Posterior vena cava (tissue), 2 donors: ENCODE measurements at places on chromosomes 1 and 21. TPM values are rescaled to one million over a fixed set of nuclear protein-coding genes. Genes with fewer than 3 reads are reported as not detected.

Gene NCMAP
- total RNA-seq: not detected

Gene SLAMF8
- 10.5 TPM for total RNA-seq

Gene PPFIA4
- 2.0 TPM for total RNA-seq

Gene CYP4Z1
- total RNA-seq: 1.5 TPM

Gene PRKCZ
- total RNA-seq: 3.0 TPM

Gene DHX9
- 106 TPM for total RNA-seq

Gene CHIA
- total RNA-seq: not detected

Gene SASS6
- total RNA-seq: 2.3 TPM

GRCh38 chr1:3779265-3779911 lies 6.8 kb downstream of the SMIM1 start:
- no peak for DNase-seq

DNA sequence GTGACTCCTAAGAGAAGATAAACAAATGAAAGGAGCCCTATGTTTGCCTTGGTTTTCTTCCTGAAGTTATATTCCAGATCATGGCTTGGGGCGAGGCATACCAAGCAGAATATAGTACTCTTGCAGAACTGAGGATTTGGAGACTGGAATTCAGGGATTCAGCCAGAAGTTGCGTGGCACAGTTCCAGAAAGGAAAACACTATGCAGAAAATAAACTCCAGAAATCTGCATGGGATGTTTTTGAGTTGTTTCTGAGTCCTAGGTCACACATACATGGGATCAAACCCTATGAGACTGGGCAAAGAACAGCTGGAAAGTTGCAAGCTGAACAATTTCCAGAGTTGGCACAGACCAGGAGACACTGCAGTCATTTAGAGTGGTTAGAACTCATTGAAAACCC lies 42.9 kb upstream of the IFFO2 start:
- no peak for DNase-seq

DNA sequence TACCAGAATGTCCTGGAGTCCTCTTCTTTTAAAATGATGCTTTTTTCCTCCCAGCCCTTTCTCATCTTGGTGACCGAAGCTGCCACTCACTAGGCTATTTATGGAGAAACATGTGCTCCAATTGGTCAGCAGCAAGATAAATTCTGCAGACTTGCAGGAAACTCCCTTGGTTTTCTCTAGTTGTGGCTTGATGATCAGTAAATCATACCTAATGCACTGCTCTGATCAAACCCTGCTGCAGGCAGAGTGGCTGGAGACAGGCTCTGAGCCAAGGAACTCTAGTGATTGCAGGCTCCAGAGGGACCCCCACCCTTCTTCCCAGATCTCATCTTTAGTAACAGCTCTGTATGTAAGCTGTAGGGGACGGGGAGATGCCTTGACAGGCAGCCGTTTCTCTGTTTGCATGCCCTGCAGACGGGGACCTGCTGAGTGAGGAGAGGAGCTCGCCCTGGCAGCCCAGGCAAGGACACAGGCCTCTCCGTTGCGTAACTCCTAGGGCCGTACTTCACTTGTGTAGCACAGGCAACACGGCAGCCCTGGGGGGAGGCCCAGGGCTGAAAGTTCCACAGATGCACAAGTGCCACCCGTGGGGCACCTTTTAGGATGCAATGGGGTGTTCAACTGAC lies 14.5 kb downstream of the SLC6A17 start:
- no peak for DNase-seq

GRCh38 chr1:28891256-28891655 lies 23.1 kb upstream of the EPB41 start:
- DNase-seq: no peak

GRCh38 chr1:36384542-36385409 lies 948 bp downstream of the STK40 start:
- peak; percentile 86 for DNase-seq

DNA sequence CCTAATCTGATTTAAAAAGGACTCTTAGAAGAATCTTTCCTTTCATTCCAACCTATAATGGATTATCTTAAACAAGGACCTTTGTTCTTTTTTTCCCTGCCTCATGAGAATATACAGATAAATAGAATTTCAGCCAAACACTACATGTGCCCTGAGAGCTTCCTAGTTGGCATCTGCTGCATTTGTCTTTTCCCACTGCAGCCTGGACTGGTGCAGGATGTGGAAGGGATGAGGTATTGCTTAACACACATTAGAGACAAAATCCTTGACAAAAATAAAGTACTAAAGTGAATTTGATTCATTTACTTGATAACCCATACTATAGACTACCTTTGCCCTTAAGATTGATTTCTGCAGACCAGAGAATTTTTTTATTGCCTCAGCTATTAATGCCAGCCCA lies 59.5 kb downstream of the PALMD start:
- no peak for DNase-seq
